ENCODE measurements at places on chromosomes 7 and 10. TPM values are rescaled to one million over a fixed set of nuclear protein-coding genes. Genes with fewer than 3 reads are reported as not detected.

The CTAGE6 gene
- total RNA-seq, result 0.88 TPM

GRCh38 chr10:14775656-14776055 is 959 bp upstream of the FAM107B start:
- DNase-seq, result no peak

GRCh38 chr10:53135213-53135896 is 362.8 kb upstream of the MBL2 start:
- no peak for DNase-seq

The NUTM2E gene
- total RNA-seq, result 0.19 TPM

GRCh38 chr7:50456371-50457123 is 6.4 kb upstream of the FIGNL1 start:
- no peak for DNase-seq

- no peak for DNase-seq
Measured at GRCh38 chr7:4077980-4078379, 604.1 kb upstream of the FOXK1 start.

DNA sequence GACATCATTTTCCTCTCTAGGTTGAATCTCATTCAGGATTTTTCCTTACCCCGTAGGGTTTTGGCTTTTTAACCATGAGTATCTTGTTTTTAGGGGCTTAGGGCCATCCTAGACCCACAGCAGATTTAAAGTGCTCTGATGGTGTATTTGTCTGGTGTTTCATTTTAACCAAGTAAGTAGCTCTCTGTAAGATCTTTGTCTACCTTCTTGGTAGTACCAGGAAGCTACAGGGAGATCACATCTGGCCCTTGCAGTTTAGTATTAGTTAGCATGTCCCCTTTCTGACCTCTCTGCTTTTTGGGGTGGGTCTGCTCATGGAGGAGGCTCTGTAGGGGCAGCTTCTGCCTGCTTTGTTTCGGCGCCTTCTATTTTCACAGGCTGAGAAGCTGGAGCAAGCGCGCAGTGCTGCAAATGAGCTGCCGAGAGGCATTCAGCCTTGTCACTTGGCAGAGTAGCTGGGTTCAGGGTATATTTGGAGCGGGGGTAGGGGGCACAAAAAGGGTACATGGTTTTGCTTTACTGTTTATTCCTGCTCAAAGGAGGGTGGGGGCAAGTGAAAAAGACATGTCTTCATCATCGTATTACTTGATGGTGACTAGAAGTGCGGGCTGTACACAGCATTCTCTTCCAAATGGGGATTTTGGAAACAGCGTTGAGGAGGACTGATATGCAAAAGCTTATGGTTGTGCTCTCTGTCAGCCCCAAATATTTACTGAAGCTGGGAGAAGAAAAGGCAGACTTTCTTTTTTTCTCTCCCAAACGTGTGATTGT is 146.3 kb downstream of the CELF2 start:
- no peak for DNase-seq

The PNLIPRP2 gene
- total RNA-seq, result not detected

GRCh38 chr7:6621195-6622133 is 6.1 kb downstream of the ZNF853 start:
- DNase-seq, result no peak

The PRPS1L1 gene
- not detected for total RNA-seq

DNA sequence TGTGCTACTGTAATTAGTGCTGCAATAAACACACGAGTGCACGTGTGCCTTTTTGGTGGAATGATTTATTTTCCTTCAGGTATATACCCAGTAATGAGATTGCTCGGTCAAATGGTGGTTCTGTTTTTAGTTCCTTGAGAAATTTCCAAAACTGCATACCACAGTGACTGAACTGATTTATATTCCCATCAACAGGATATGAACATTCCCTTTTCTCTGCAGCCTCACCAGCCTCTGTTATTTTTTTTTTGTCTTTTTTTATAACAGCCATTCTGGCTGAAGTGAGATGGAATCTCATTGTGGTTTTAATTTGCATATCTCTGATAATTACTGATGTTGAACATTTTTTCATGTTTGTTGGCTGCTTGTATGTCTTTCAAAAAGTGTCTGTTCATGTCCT is 922.9 kb upstream of the LRRN3 start:
- DNase-seq, result no peak

All from glomerular endothelial cell (primary cell).